ENCODE measurements at places on chromosomes 4 and X.

DNA sequence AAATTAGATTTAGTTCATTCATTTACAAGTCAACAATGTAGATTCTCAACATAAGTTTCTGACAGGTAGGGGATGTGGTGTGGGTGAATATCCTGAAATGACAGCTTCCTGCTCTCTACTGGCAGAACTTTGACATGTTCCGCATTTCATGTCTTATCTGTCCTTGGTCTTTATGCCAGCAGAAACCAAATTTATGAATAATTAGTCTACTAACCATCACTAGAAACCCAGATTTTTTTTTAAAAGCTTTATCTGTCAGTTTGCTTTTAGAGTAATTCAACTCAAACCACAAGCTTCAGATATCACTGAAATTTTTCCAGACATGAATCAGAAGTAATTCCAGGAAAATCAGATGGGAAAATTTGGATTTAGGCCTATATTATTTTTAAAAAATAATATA, 17.9 kb downstream of the COQ2 start:
- no peak for DNase-seq

- no peak for DNase-seq
These were observed 1272.1 kb downstream of the ARAP2 start for GRCh38 chr4:34972189-34972588.

- no peak for DNase-seq
These were observed 1392.7 kb downstream of the PCDH7 start for GRCh38 chr4:32112891-32113290.

DNA sequence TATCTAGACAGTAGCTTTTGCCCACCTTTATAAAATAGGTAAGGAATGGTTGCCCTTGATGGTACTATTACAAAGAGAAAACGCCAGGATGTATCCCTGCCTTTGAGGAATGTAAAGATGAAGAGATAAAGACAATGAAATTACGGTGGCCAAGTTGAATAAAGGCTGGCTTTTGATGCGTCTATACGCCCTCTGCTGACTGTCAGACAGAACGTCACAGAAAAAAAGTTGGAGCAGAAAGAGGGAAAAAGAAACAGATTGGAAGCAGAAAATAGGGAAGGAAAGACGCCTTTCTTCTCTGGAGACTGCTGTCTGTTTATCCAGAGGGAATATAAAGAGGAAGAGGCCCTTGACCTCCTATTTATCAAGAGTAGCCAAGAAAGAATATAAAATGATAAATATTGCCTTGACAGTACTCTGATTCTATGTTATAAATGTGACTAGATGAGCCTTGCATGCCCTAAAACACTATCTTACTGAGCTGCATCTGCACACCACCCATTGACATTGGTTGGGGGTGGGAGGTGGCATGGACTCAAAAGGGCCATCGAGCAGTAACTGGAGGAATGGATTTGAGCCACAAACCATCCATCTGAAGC, 30.6 kb downstream of the PCDH19 start:
- no peak for DNase-seq

- no peak for DNase-seq
These were observed 92.5 kb upstream of the EDA2R start for GRCh38 chrX:66731398-66731797.

- DNase-seq, result no peak
These were observed 112.5 kb upstream of the ATP6AP2 start for GRCh38 chrX:40468033-40468846.

DNA sequence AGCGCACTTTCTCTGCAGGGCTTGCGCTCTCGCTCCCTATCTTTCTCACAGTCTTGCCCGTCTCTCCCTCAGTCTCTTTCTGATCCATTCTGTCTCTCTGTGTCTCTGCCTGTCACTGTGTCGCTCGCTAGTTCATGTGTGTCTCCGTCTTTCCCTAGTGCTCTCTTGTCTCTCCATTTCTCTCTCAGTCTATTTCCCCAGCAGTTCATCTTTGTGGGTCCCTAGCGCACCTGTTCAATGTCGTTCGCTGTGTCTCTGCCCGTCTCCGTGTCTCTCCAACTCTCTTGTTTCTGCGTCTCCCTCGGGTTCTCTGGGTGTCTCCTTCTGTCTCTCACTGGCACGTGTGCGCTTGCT, 1.5 kb downstream of the GPR101 start:
- DNase-seq, result no peak

GRCh38 chr4:161291222-161291621, 872.6 kb downstream of the FSTL5 start:
- DNase-seq, result no peak

DNA sequence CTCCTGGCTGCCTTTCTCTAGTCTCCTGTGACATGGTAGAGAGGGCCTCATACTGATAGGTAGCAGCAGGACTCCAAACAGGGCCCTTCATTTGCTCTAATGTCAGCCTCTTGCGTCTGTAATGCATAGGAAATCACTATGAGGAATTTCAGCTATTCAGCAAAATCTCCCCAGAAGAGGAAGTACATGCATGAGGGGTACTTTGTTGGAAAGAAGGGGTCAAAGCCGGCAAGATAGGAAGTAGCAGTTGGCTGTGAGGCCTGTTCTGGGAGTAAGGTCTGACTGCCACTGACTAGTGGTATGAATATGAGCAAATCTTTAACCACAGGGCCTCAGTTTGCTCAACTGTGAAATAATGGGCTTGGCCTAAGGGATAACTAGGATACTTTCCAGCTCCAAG, 283.2 kb downstream of the ARHGAP10 start:
- no peak for DNase-seq
